Activated CD8-positive, alpha-beta memory T cell treated with anti-CD3 and anti-CD28 coated beads, Interleukin-2, amount 10 ng/mL, durations not matched to agents 7 days and 5 days (primary cell): ENCODE measurements at places on chromosomes 2 and 18. TPM values are rescaled to one million over a fixed set of nuclear protein-coding genes. Genes with fewer than 3 reads are reported as not detected.
A peak's percentile ranks its signal among the peaks of the same experiment; 100 is the strongest.

CD302 gene
- total RNA-seq: 0.20 TPM

REG3A gene
- total RNA-seq: not detected

- H3K4me3 ChIP-seq: no peak overlapping the region
- H3K4me1 ChIP-seq: no peaks in the 10 kb centered on the region
- DNase-seq: no peak
Observed at GRCh38 chr2:41600460-41600859, 447.4 kb upstream of the PKDCC start.

- H3K36me3 ChIP-seq: no peaks in the 10 kb centered on the region
- H3K27me3 ChIP-seq: no peaks in the 10 kb centered on the region
- peak overlapping the region; percentile 3 for H3K27ac ChIP-seq
- no peak overlapping the region for H3K4me3 ChIP-seq
Observed at GRCh38 chr2:28552045-28552823, 56.4 kb downstream of the PLB1 start.
